Pancreas (tissue), 10 donors: ENCODE measurements at places on chromosomes 16 and 17. TPM values are rescaled to one million over a fixed set of nuclear protein-coding genes. Genes with fewer than 3 reads are reported as not detected.

DNA sequence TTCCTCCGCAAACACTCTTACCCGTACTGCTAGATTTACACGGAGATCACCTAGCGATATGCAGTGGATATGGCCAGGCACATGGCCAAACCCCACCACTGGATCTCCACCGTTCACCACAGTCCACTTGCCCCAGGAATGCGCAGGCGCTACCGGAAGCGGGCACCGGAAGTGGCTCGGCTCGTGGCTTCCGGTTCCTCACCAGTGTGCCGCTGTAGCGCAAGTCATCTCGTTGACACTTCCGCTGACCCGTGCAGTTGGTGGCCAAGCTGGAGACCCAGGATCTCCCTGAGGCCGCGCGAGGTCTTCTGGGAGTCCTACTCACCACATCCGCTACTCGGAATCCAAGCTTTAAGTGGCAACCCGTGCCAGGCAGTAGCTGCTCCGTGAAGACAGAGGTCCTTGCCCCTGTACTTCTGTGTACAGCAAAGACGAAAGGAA is 11.5 kb downstream of the ZNF597 start:
- no peaks in the 10 kb centered on the region for H3K4me1 ChIP-seq
- H3K4me3 ChIP-seq: peak overlapping the region; percentile 28
- no peaks in the 10 kb centered on the region for H3K36me3 ChIP-seq
- H3K27me3 ChIP-seq: no peaks in the 10 kb centered on the region

DNA sequence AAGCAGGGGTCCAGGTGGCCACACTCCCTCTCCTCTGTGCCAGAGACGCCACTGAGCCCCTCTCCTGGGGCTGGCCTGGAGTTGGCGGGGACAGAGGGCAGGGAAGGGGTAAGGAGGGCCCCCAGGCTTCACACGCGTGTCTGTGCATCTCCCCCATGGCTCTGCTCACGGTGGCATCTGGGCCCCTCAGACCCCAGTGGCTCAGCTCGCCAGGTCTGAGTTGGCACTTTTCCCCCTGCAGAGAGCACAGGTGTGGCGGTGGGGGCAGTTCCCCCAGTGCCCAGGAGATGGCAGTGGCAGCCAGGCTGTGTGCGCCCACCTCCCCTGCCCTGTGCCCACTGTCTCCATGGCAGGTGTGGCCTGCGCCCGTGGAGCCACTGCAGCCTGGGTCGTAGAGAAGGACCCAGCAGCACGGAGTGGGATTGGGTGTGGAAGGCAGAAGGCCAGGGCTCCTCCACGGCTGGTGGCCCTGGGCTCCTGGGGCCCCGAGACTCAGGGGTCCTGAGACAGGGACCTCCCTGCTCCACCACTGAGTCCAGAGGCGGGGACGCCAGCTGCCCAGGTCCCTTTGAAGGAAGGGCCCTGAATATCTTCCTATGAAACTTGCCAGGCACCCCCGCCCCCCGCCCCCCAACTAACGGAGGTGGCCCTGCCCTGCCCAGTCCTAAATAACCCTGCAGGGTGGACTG is 4.3 kb upstream of the APRT start:
- no peaks in the 10 kb centered on the region for H3K27me3 ChIP-seq
- peaks cover 3% of the 10 kb centered on the region for H3K4me1 ChIP-seq
- no peaks in the 10 kb centered on the region for H3K36me3 ChIP-seq
- no peak overlapping the region for H3K4me3 ChIP-seq
- DNase-seq: peak; percentile 64

GRCh38 chr17:1562176-1562643 is 382 bp downstream of the PITPNA start:
- H3K27ac ChIP-seq: peak overlapping the region; percentile 48
- no peaks in the 10 kb centered on the region for H3K27me3 ChIP-seq
- H3K36me3 ChIP-seq: no peaks in the 10 kb centered on the region
- H3K4me3 ChIP-seq: peak overlapping the region; percentile 92
- H3K4me1 ChIP-seq: no peaks in the 10 kb centered on the region
- no peak for DNase-seq

The SULT1A2 gene
- 1.5 TPM for total RNA-seq

The KRTAP16-1 gene
- total RNA-seq: not detected

The ARHGDIG gene
- total RNA-seq: 24.4 TPM
